ENCODE measurements at places on chromosomes 3 and 15.
A peak's percentile ranks its signal among the peaks of the same experiment; 100 is the strongest.

DNA sequence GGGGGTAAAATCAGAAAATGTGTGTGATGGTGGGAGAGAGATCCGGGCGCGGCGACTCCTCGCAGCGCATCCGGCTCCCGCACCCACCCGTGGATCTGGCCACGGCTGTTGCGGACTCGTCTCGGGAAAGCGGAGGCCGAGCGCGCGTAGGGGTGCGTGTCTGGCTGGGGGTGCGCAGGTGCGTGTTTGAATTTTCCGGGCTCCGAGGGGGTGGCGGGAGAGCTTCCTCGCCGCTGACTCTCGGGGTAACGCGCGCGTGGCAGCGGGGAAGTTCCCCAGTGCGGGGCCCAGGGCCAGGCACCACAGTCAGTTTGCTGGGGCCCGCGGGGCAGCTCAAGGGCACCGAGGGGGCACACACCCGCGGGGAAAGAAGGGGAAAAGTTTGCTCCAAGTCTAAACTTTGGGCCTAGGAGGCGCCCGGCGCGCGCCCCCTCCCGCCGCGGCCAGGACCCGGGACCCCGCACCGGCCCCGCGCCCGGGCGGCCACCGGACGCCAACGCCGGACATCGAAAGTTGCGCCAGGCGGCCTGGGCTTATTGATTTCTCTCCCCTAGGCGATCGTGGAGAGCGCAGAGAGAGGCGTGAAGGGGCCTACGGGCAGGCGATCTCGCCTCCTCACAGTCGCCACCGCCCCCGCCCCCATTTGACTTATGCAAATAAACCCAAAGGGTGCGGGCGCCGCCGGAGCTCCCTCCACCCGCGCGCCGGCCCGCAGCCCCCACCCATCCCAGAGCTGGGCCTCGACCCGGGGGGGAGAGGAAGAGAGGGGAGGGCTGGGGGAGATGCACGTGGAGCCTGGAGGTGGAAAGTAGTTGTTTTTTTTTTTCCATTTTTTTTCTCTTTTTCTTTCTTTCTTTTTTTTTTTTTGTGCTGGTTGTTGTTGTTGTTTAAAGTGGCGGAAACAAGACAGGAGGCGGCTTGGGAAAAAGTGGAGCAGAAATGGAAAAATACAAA, 639 bp downstream of the FOXP1 start:
- DNase-seq, result peak; percentile 61

GRCh38 chr3:46578973-46579755, 13.1 kb upstream of the LRRC2 start:
- DNase-seq, result no peak

DNA sequence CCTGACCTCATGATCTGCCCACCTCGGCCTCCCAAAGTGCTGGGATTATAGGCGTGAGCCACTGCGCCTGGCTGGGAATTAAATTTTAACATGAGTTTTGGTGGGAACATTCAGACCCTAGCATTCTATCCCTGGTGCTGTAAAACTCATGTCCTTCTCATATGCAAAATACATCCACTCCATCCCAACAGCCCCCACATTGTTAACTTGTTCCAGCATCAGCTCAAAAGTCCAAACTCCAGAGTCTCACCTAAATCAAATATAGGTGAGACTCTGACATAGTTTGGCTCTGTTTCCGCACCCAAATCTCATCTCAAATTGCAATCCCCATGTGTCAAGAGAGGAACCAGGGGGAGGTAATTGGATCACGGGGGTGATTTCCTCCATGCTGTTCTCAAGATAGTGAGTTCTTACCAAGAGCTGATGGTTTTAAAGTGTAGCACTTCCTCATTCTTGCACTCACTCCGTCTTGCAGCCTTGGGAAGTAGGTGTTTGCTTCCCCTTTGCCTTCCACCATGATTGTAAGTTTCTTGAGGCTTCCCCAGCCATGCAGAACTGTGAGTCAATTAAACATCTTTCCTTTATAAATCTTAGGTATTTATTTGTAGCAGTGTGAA, 96.2 kb upstream of the PLCL2 start:
- no peak for DNase-seq

DNA sequence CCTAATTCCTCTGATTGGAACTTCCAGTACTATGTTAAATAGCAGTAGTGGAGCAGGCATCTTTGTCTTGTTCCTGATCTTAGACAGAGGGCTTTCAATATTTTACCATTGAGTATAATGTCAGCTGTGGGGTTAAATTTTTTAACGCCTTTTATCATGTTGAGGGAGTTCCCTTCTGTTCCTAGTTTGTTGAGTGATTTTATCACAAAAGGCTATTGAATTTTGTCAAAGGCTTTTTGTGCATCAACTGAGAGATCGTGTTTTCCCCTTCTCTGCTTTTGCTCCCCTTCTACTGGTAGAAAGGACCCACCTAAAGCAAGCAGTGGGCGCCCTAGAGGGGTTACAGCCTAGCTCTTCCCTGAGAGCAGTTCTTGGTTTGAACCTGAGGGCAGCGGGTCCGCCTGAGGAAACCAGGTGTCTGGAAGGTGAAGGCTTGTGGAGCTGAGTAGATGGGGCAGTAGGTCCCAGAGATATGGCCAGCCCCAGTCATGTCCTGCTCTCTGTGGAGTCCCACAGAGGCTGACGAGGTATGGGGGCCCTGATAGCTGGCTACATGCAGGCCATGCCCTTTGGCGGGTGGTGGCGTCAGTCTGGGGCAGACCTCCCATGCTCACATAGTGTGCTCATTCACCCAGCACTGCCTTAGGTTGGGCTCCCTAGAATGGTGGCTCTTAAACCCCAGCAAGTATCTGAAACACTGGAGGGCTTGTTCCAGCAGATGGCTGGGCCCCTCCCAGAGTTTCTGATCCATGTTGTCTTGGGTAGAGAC, 11.3 kb downstream of the HDAC11 start:
- DNase-seq, result no peak

GRCh38 chr3:70822669-70823068, 510.2 kb upstream of the MDFIC2 start:
- DNase-seq, result no peak

DNA sequence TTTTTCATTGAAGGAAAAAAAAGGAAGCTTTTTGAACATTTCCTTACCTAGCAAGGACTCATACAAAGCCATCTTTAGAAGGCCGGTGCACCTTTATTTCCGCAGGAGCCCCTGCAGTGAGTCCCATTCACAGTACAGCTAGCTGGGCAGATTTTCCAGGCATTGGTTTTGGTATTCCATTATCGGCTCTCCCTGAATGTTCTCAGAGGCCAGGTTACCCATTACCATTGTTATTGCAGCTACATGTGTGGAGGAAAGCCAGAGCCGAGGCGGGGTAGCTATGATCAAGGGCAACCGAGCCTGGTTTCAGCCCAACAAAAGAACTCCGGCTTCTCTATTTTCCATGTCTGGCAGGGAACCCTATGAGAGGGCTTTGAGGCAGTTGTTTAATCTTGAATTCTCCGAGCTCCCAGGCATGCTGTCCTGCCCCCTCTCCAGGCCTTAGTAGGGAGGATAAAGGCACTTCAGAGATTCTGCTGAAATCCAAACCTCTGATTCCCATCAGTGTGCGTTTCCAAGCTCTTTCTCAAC, 100.3 kb downstream of the LRRK1 start:
- DNase-seq, result no peak

- no peak for DNase-seq
These were observed 1.0 kb upstream of the CEP70 start for GRCh38 chr3:138594935-138595610.

GRCh38 chr3:157581371-157581770, 78.2 kb upstream of the VEPH1 start:
- no peak for DNase-seq

- no peak for DNase-seq
These were observed 54.0 kb upstream of the GADL1 start for GRCh38 chr3:30948426-30948825.

GRCh38 chr15:99651023-99651807, 82.0 kb downstream of the LYSMD4 start:
- DNase-seq, result no peak

DNA sequence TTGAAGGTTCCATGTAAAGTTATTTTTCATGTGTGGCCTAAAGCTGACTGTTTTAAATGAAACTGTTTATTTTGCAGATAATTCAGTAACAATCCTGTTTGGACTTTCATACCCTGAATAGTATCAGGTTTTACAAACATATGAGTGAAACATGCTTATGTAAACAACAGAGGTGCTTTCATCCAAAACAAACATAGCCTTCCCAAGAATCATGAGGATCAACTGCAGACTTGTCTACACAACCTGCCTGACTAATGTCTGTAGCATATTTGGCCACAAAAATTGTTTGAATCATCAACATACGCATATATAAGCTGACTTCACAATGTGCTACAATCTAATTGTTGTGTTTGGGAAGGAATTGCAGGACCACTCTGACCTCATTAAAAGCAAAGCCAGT, 190.4 kb downstream of the DIPK2A start:
- no peak for DNase-seq

GRCh38 chr3:45816544-45816943, 20.2 kb upstream of the SLC6A20 start:
- no peak for DNase-seq

DNA sequence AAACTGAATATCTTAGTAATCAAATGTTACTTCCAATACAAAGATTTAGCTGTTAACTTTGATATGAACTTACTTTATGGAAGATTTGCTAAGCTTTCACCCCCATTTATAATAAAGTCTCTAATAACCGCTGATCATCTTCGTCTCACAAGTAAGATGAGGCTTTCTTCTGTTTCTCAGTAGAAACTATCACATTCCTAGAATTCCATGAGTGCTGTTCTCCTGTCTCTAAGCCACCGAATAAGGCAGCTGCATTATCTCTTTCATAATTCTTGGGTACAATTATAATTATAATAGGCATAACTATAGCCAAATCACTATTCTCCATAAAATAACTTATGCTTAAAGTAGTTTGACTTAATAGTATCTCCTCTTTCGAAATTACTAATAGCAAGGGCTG, 18.3 kb upstream of the SETMAR start:
- no peak for DNase-seq

GRCh38 chr3:100270215-100270583, 9.4 kb downstream of the TBC1D23 start:
- no peak for DNase-seq

DNA sequence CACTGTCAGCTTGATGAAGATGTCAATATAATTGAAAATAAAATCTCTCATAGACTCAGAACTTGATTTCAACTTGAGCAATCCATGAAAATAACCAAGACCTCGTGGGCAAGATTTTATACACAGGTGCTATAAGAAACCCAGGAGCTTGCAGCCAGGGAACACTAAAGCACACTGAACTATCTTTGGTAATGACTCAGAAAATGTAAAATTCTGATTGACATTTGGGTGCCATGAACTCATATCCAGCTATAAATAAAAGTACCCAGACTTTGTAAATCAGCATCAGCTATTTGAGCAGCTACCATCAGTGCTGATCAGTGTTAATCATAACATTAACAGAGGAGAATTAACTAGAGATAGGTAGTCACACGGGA, 61.5 kb downstream of the PLCH1 start:
- no peak for DNase-seq

- no peak for DNase-seq
These were observed 98.0 kb upstream of the SLC6A6 start for GRCh38 chr3:14304101-14305045.

DNA sequence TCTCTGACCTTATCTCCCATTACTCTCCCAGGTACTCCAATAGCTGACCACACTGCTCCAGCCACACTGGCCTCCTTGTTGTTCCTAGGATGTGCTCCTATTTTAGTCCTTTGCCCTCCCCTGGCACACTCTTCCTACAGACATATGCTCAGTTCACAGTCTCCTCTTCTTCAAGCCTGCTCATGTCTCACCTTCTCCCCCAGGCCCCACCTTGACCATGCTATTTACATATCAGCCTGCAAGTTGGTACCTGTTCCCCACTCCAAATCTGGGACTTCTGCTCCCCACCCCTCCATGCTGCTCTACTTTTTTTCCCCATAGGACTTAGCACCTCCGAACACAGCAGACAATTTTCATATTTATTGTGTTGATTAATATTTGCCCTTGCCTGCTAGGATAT, 84.9 kb upstream of the BCL6 start:
- DNase-seq, result no peak

- no peak for DNase-seq
These were observed 36.1 kb upstream of the EPHB3 start for GRCh38 chr3:184525337-184526087.

- no peak for DNase-seq
These were observed 68.6 kb downstream of the FILIP1L start for GRCh38 chr3:100045696-100046095.

DNA sequence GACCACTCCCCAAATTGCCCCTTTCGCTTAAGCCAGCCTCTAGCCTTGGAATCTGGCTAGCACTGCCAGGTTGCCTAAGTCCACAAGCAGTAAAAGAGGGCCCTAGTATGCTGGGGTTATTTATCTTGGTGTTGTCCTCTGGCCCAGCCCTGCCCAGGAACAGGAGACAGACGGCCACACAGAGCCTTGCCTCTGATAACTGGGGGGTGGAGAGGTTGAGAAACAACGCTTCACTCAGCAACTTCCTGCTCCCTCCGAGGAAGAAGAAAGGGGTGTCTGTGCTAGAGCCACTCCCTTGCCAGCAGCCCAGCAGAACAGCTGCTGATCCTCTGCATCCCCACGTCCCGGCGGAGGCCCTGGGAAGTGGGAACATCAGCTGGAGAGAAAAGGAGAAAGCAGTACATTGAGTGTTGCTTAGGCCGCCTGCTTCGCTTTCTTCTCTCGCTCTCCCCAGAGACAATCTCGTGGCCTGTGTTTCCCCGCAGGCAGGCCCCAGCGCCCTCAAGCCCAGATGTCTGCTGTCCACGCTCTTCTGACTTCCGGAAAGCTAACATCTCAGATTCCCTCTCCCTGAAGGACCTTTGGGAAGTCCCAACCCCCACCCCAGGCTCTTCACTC, 22.6 kb upstream of the C3orf70 start:
- DNase-seq, result no peak

GRCh38 chr3:129107793-129108192, 13.8 kb downstream of the RAB43 start:
- DNase-seq, result no peak

GRCh38 chr3:191262650-191263049, 63.6 kb downstream of the OSTN start:
- DNase-seq, result no peak

- no peak for DNase-seq
These were observed 162.7 kb downstream of the GMNC start for GRCh38 chr3:190699776-190700175.

DNA sequence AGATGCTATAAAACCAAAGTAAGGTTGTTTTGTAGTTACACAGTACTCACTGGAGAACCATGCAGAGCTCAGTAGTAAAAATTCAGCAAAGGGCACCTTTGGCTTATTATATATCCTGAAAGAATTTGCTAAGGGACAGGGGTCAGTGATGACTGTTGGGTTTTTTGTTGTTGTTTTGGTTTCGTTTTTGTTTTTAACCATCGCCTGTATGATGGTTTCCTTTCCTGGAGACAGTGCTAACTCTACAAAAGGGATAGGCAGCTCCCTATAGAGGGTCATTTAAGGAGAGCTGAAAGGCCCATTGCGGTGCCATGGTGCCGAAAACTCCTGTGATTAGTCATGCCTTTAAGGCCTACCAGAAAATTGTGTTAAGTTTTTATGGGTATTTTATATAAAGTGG, 118.2 kb upstream of the GOLIM4 start:
- DNase-seq, result no peak

DNA sequence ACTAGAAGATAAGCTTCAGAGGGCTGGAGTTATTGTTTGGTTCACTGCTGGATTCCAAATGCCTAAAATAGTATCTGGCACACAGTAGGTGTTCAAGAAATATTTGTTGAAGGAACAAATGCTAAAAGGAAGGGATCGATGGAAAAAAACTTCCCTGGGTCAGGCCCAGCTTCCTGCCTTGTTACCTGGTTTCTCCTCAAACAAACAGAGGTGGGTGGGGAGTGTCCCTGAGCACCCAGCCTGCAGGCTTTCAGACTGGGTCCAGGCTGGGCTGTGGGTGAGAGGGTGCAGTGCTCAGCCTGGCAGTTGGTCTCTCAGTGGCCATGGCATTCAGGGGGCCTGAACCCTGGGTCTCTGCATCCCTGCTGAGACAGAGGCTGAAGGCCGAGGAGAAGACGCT, 14.4 kb upstream of the STRA6 start:
- no peak for DNase-seq
